ENCODE measurements at places on chromosomes 13 and 19.

- no peak for DNase-seq
Observed at GRCh38 chr13:73467125-73467524, 408.3 kb downstream of the KLF5 start.

DNA sequence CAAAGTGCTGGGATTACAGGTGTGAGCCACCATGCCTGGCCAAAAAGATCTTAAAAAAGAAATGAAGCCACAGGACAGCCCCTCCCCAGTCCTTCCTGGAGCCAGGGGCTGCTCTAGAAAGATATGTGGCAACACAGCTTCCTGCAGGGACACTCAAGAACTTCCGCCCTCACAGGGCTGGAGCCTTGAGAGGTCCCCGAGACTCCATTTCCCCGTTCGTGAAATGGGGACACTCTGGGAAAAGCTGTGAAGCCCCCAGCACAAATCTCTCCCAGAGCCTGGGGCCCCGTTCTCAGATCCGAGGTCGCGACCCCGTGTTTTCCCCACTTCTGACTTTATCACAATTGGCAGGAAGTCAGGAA is 2.5 kb upstream of the GPX4 start:
- no peak for DNase-seq

GRCh38 chr13:46324976-46325375 is 62.1 kb downstream of the RUBCNL start:
- DNase-seq, result no peak

- DNase-seq, result peak; percentile 42
Observed at GRCh38 chr13:27339299-27339698, 68.7 kb downstream of the RASL11A start.

- DNase-seq, result no peak
Observed at GRCh38 chr19:32558607-32559228, 22.3 kb upstream of the PDCD5 start.

DNA sequence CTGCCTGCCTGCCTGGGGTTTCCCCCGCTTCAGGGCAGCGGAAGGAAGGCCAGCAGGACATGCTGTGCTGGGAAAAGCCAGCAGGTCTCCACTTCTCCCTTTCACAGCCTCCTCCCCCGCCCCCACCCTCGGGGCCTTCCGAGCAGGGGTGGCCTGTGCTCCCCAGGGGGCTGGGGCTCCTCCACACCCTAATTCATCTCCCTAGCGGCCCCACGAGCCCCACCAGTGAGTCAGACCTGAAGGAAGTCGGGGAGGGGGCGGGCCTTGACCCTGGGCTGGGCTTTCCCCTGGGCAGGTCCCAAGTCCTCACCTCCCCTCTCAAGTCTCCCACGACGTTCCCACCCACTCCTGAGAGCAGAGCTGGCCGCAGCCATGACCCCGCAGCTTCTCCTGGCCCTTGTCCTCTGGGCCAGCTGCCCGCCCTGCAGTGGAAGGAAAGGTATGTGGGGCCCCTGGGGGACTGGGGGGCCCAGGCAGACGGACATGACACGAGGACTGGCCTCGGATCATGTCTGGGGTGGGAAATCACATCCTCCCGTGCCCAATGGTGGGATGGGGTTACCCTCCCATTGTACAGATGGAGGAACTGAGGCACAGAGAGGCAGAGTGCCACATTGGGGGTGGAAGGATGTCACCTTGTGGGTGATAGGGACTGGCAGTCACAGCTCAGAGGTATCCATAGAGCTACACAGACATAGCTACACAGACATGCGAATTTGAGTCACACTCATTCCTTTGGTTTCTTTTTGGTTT is at the start of gene EBI3:
Gene EBI3 (plus strand): TSS at position 345 of the 753 bp plus-strand sequence. CDS start 28 bp downstream, at position 373.
- DNase-seq, result no peak

- DNase-seq, result no peak
Observed at GRCh38 chr19:45809643-45810159, 5.4 kb downstream of the RSPH6A start.
